ENCODE measurements at places on chromosomes 3 and 15.

DNA sequence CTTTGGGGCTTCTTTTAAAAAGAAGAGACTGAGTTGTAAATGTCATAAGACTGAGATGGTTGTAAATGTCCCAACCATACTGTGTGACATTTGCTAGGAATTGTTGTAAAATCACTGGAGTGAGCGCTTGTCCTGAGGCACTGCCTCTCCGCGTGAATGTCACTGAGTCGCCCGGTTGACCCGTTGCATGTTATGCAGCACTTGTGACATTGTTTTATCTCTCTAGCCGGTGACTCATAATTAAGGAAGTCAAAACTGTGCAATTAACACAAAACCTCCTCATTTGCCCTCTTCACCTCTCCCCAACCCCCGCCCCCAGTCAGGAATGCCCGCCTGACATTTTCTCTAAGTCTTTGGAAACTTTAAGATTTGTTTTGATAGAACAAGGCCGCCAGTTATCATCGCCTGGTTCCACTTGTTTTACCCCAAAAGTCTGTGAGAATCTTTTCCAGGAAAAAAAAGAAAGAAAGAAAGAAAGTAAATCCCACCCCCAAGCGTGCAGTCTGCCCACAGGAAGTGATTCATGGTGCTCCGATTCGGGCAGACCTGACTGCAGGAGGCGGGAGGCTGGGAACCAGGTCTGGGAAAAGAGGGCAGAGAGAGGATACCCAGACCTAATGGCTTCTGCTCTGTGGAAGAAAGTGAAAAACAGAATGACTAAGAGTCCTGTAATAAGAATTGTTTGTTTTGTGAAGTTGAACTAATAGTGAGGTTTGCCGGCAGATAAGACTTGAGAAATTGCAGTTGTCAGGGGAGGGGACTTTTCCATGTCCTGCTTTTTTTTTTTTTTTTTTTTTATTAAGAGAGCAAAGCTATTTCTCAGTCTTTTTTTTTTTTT is 84.8 kb downstream of the SMAD3 start:
- peaks cover 41% of the 10 kb centered on the region for H3K4me1 ChIP-seq
- H3K27me3 ChIP-seq = no peaks in the 10 kb centered on the region
- no peak overlapping the region for H3K27ac ChIP-seq

DNA sequence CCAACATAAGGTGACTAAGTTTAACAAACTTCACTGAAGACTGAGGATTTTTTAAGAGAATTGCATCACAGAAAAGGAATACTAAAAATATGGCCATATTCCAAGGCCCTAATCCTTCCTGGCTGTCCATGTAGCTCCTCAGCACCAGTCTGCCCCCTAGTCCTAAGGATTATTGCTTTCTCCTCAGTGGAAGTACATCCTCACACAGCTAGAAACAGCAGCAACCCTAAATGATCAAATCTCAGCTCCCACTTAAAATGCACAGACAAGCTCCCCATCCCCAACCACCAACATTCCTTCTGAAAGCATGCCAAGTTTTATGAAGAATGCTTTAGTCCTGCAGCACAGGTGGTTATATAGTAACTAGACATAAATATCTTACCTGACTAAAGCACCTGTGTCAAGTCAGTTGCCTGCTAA is 14.7 kb downstream of the ST3GAL6 start:
- no peaks in the 10 kb centered on the region for H3K36me3 ChIP-seq
- no peak overlapping the region for H3K27ac ChIP-seq
- DNase-seq = no peak

DNA sequence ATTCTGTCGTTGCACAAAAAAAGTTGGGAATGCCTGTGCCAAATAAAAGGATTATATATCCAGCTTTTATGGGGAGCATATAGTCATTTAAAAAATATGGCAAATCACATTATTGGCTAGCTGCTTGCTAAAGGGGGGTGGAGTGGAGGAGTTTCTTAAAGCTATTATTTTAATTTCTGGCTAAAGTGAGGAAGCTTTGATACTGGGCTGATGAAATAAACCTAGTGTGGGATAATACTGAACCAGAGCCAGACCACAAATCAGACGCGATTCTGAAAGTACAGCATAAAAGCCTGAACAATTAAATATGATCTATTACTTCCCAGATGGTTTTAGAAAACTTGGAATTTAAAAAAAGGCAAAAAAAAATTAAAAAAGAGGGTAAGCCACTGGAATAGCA is 14.4 kb downstream of the POLR2M start:
- DNase-seq = no peak
- H3K4me1 ChIP-seq = no peaks in the 10 kb centered on the region
- no peak overlapping the region for H3K4me3 ChIP-seq
- no peak overlapping the region for H3K27ac ChIP-seq
- no peaks in the 10 kb centered on the region for H3K27me3 ChIP-seq
- no peaks in the 10 kb centered on the region for H3K36me3 ChIP-seq

GRCh38 chr3:21055015-21055414 is 696.0 kb downstream of the ZNF385D start:
- no peak overlapping the region for H3K27ac ChIP-seq
- DNase-seq = no peak
- H3K36me3 ChIP-seq = no peaks in the 10 kb centered on the region

GRCh38 chr3:112763258-112763657 is 83.4 kb downstream of the CD200R1L start:
- no peaks in the 10 kb centered on the region for H3K27me3 ChIP-seq
- DNase-seq = no peak
- no peaks in the 10 kb centered on the region for H3K36me3 ChIP-seq
- H3K4me3 ChIP-seq = no peak overlapping the region
- peaks cover 3% of the 10 kb centered on the region for H3K4me1 ChIP-seq
- H3K27ac ChIP-seq = no peak overlapping the region

- H3K36me3 ChIP-seq = no peaks in the 10 kb centered on the region
- H3K27ac ChIP-seq = no peak overlapping the region
- H3K4me1 ChIP-seq = peaks cover 11% of the 10 kb centered on the region
- no peaks in the 10 kb centered on the region for H3K27me3 ChIP-seq
- H3K4me3 ChIP-seq = no peak overlapping the region
Observed at GRCh38 chr3:102089904-102090720, 240.8 kb downstream of the NFKBIZ start.

DNA sequence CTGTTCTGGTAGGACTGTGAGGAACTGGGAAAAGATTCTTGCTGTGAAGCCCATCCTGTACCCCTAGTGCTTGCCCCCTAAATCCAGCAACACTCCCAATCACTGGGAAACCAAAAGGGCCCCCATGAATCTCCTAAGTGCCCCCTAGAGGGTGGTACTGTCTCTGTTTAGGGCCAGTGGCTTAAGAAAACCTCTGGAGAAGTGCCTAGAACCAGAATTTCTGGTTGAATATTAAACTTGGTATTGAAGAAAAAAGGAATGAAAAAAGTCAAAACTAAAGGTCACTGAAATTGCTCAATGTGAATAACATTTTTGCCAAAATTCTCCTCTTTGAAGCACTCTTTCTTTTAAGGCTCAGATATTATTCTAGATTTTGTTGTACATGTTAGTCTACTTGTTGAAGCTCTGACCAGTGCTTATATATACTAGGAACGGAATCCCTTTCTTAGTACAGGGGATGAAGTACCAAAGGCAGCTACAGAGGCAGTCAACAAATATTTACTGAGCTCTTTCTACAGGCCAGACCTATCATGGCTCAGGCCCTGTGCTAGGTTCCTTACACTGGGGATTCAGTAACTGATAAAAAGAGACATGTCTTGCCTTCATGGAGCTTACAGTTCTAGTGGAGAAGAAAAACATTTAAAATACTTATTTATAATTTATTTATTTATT is 138.8 kb downstream of the MYLK start:
- H3K27ac ChIP-seq = no peak overlapping the region
- peak; percentile 12 for DNase-seq
- H3K27me3 ChIP-seq = no peaks in the 10 kb centered on the region
- H3K4me1 ChIP-seq = no peaks in the 10 kb centered on the region
- no peaks in the 10 kb centered on the region for H3K36me3 ChIP-seq

- DNase-seq = no peak
- H3K27ac ChIP-seq = no peak overlapping the region
- H3K27me3 ChIP-seq = no peaks in the 10 kb centered on the region
- no peaks in the 10 kb centered on the region for H3K4me1 ChIP-seq
- no peak overlapping the region for H3K4me3 ChIP-seq
- no peaks in the 10 kb centered on the region for H3K36me3 ChIP-seq
Observed at GRCh38 chr15:33581032-33581431, 270.3 kb downstream of the RYR3 start.

DNA sequence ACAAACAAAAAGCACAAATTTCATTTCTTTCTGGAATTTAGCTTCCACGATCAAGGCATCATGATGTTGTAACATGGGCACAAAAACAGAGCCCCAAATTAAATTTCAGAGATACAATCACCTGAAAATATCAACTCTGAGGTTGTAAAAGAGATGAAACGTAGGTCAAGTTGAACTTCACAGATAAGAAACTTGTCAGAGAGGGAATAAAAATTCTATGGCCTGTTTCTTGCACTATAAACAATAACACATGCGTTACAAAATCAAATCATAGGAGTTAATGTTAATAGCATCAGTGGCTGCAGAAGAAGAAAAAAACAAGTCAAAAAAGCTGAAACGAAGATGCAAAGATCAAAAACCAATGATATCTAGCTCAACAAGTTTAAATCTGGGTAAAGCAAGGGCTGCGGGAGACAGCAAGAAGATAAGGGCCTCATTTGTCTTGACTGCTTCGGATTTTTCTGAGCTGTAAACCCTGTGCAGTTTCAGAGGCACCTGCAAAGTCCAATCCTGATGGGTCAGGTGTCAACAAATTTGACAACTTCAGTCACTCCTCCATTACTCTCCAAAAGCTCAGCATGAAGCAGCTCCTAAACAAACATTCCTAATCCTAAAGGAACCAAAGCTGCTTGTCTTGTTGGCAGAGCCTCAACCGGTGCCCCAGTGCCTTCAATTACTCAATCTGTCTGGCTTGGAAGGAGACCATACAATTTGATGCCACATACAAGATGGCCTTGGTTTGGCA is 219.8 kb downstream of the STT3B start:
- no peak for DNase-seq
- no peaks in the 10 kb centered on the region for H3K36me3 ChIP-seq
- H3K4me3 ChIP-seq = no peak overlapping the region
- peaks cover 11% of the 10 kb centered on the region for H3K4me1 ChIP-seq
- H3K27ac ChIP-seq = no peak overlapping the region

DNA sequence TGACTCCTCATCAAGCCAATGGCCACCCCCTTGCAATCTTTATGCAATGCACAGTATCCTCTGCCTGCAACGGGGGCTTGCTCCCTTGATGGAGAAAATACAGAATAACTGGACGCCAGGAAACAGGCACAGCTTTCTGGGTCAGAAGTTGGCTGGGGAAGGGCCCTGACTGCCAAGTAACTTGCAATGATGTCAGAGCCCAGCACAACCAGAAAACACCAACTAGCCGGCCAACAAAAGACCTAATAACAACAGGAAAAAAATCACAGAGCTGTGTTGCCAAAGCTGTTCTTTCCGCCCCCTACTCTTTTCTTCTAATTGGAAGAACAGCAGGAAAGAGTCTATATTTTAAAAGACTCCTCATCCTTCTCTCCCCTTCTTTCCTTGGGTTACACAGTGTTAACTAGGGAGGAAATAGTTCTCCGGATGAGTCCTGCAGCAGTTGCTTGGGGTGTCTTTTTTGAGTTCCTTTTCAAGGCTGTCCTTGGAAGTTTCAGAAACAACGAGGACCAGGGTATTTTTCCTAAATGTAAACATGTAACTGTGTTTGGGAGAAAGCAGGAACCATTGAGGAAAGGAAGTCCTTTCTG is 1.4 kb upstream of the SEMA6D start:
- H3K27ac ChIP-seq = no peak overlapping the region
- no peak overlapping the region for H3K4me3 ChIP-seq
- H3K36me3 ChIP-seq = no peaks in the 10 kb centered on the region

- no peaks in the 10 kb centered on the region for H3K36me3 ChIP-seq
- peak overlapping the region; percentile 36 for H3K4me3 ChIP-seq
- no peak overlapping the region for H3K27ac ChIP-seq
- no peaks in the 10 kb centered on the region for H3K27me3 ChIP-seq
- peaks cover 54% of the 10 kb centered on the region for H3K4me1 ChIP-seq
- no peak for DNase-seq
Observed at GRCh38 chr3:177358977-177359592, 161.8 kb upstream of the TBL1XR1 start.

- no peak overlapping the region for H3K27ac ChIP-seq
- H3K36me3 ChIP-seq = no peaks in the 10 kb centered on the region
- no peak overlapping the region for H3K4me3 ChIP-seq
- no peaks in the 10 kb centered on the region for H3K27me3 ChIP-seq
Observed at GRCh38 chr3:159082519-159082918, 280.7 kb downstream of the MFSD1 start.

DNA sequence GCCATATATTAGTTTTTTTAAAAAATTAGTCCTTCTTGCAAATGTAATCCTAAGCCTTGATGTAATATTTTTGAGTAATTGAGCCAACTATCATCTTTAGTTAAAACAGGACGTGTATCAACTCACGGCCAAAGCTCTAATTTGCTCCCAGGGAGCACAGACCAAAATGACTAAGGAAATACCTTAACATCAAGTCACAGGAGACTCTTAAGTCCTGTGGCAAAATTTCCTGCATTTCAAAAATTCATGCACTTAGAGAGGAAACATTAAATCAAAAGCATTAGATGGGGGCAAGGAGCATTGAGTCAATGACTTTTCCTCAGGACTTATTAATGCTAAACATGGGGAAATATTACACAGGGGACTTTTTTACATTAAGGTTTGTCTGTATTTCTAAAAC is 276.0 kb downstream of the MFSD1 start:
- H3K4me1 ChIP-seq = no peaks in the 10 kb centered on the region
- H3K27me3 ChIP-seq = no peaks in the 10 kb centered on the region
- DNase-seq = no peak
- no peak overlapping the region for H3K4me3 ChIP-seq
- no peaks in the 10 kb centered on the region for H3K36me3 ChIP-seq
- H3K27ac ChIP-seq = no peak overlapping the region

DNA sequence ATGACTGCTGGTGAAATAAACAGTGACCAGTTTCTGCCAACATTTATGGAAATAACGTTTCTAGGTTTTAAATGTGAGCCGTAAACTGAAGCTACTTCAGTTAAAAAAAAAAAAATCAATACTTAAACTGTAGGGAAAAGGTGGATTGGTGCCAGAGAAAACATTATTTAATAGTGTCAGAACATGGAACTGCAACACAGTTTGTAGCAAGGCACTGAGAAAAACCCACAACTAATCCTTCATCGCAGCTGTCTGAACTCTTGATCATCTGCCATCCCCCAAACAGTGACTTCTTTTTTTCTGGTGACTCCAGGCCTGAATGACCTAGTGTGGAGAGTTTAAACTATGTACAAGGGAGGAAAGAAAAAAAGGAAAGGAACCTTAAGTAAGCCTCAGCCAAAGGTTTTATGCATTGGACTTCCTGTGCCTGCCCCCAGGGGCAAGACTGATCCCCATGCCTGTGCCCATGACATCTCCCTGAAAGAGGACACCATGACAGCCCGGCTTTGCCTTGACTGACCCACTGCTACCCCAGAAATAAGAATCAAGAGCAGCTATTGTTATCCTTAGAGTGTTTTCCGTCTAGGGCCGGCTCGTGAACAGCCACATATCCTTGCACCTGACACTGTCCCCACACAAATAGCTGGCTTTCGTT is 33.1 kb downstream of the CRTAP start:
- no peak overlapping the region for H3K4me3 ChIP-seq
- no peaks in the 10 kb centered on the region for H3K27me3 ChIP-seq
- DNase-seq = peak; percentile 18
- H3K27ac ChIP-seq = no peak overlapping the region
- peaks cover 12% of the 10 kb centered on the region for H3K36me3 ChIP-seq

Data from common myeloid progenitor, CD34-positive (primary cell).